Progenitor cell of endocrine pancreas (in vitro differentiated cells): ENCODE measurements at places on chromosomes 3 and 15.

GRCh38 chr15:79769069-79769481 lies 127.7 kb downstream of the MTHFS start:
- no peak for DNase-seq

DNA sequence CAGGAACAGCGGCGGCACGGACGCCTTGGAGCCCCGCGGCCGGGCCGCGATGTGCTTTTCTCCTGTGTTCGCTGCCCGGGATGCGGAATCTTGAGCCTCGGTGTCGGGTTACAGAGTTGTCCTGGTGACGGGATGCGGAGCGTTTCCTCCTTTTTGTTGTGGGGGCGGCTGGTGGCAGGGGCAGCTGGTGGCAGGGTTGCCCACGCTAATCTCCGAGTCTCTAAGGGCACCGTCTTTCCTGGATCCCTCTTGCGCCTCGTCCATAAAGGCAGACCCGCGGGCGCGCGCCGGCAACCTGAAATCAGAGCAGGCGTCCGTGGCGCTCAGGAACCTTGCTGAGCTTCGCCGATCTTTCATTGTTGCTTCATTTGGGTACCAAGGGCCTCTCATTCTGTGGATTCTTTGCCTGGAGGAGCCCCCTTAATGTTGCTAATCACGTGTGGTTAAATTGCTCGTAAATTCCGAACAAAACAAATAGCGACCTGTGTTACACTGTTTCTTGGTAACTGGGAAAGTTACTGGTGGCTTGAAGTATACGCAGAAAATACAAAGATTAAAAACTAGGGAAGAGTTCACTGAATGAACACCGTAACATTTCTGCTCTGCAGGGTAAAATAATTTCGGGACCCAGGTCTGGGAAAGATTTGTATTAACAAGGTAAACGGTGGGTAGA lies 844 bp upstream of the PFN2 start:
- DNase-seq: no peak

GRCh38 chr3:102791641-102792589 lies 357.1 kb downstream of the ZPLD1 start:
- no peak for DNase-seq

- no peak for DNase-seq
These were observed 29.8 kb upstream of the APOD start for GRCh38 chr3:195613468-195614069.

DNA sequence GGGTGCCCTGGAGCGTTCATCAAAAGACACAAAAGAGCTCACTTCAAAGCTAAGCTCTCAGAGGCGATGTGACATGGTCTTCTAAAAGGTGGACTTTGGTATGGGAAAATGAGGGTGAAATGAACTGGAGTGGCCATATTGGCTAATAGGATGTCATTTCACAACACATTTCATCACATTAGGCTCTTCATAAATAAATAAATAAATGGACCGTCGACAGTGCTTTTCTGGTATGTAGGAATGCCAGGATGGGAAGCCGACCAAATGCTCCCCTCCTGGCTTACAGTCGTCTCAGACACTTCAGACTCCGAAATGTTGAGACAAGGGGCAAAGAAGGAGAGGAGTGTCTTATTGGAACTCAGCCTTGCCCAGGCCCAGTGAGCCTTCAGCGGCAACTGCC lies 383.0 kb downstream of the NTRK3 start:
- DNase-seq: no peak

- peak; percentile 69 for DNase-seq
These were observed at the start of gene CELSR3 for GRCh38 chr3:48662753-48663488. CELSR3 (minus strand) TSS chr3:48662886; CDS start chr3:48662634, 252 bp downstream.

DNA sequence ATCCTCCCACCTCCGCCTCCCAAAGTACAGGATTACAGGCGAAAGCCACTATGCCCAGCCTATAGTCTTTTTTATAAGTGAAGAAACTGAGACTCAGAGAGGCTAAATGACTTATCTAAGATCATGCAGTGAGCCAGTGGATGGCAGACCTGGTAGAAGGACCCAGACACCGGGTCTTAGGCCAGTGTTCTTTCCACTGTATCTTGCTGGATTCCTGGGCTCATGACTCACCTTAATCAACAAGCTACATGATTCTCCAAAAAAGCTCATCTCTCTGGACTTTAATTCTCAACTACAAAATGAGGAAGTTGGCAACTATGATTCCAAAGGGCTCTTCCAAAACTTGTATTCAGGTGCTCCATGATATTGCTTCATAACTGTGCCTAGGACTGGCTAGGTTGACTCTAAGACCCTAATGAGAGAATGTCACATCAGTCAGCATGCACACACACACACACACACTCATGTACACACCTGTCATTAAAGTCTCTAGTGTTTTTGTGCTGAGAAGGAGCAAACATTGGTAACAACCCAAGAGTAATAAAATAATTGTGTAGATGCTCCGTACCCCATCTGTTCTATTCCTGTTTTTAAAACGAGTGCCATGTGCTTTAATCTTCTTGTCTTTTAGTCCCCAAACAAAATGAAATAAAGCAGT lies 89.7 kb upstream of the SLC4A7 start:
- DNase-seq: no peak

GRCh38 chr3:66478960-66479359 lies 21.9 kb downstream of the LRIG1 start:
- no peak for DNase-seq

- no peak for DNase-seq
These were observed 808 bp downstream of the BCL6 start for GRCh38 chr3:187744169-187745151.

- DNase-seq: no peak
These were observed 5.9 kb upstream of the ADGRG7 start for GRCh38 chr3:100603469-100603868.

GRCh38 chr3:141486746-141487520 lies at the start of gene RASA2:
RASA2 (plus strand) TSS chr3:141487027; CDS start chr3:141487084, 57 bp downstream.
- peak; percentile 47 for DNase-seq

- DNase-seq: no peak
These were observed 195.1 kb downstream of the SI start for GRCh38 chr3:164883171-164883570.

- no peak for DNase-seq
These were observed 6.5 kb downstream of the CHD2 start for GRCh38 chr15:92906563-92907081.

DNA sequence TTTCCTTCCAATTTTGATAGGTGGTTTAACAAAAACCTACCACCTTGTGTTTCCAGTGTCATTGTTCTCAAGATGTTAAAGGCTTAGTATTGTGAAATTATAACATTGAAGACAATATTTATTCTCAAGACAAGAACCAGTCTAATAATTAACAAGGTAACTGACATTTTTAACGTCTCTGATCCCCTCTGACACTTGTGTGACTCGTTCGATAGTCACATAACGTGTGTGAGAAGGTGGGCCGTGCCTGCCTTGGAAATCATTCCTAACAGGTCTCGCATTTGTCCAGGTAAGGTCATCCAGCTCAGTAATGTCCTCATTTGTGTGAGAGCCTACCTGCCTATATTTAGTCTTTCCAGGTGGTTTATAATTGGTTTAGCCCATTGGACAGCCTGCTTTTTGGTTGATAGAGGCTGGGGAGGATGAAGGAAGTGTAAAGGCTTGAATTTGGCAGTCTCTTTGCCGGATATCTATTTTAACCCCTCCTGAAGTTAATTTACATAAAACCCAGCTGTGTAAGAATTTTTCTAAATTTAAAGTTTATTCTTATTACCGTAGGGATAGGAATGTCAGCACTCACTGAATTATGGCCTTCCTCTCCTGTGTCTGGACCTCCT lies 94.4 kb downstream of the AKAP13 start:
- no peak for DNase-seq

GRCh38 chr3:192467230-192468140 lies 259.9 kb downstream of the FGF12 start:
- DNase-seq: peak; percentile 54

DNA sequence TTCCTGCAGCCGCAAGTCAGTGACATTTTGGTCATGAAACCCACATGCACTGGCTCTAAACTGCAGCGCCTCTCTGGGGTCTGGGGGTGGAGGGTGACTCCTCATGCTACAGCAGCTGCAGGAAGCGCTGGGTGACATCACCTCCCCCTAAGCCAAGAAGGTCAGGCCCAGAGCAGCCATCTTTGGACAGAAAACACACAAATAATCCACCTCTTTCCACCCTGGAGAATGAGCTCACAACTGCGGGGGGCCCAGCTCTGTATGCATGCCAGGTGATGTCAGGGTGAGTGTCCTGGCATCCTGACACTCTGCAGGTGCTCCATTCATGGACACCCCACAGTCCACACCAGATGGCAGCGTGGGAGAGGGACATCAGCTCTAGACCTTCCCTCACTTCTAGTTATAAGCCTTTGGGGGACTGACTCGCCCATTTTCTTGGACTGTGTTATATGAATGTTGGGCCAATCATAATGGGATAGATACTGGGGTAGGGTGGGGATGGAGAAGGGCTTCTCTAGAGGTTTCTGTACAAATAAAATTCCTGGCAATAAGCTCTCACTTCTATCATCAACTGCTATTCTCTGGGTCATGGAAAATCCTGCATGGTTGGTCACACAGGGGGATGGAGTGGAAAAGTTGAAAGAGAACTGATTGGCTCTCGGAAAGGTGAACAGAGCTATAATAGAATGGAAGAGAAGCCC lies 70.7 kb upstream of the THBS1 start:
- DNase-seq: no peak

DNA sequence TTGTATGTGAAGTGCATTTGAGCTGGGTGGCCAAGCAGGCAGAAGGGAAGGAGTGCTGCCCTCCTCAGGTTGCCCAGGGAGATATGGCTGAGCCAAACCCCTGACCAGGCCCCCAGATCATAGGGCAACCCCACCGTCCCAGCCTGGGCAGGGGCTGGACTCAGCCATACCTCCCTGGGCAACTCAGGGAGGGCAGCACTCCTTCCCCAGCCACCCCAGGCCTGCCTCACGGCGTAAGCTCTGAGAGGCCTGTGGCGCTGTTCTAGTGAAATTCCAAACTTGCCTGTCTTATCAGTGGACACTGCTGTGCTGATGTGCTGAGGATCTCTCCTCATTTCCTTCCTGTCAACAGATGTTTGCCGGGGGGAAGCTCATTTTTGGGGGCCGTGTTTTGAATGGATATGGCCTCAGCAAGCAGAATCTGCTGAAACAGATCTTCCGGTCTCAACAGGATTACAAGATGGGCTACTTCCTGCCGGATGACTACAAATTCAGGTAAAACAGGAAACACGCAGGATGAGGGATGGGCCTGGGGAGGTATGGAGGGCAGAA lies 57.6 kb upstream of the FGD5 start:
- DNase-seq: no peak

- no peak for DNase-seq
These were observed 6.3 kb downstream of the CMTM7 start for GRCh38 chr3:32397941-32398340.

DNA sequence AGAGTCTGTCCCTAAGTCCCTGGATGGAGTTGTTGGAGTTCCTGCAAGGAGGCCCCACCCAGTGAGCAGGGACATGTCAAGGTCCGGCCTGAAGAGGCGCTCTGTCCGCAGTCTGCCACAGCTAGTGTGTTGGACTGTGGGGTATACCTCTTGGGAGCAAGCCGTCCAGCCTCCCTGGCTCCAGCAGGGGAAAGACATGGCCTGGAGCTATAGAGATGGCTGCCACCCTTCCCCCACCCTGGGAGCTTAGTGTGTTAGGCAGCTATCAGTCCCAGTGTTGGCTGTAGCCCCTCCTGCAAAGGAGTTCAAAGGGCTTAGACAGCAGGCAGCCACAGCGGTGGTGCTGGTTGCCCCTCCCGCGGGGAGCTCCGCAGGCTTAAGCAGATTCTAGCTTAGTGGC lies 20.3 kb downstream of the IMPG2 start:
- DNase-seq: no peak

- no peak for DNase-seq
These were observed 5.6 kb downstream of the GMPS start for GRCh38 chr3:155876037-155876436.

- DNase-seq: no peak
These were observed 28.1 kb downstream of the NR1I2 start for GRCh38 chr3:119810018-119810435.

DNA sequence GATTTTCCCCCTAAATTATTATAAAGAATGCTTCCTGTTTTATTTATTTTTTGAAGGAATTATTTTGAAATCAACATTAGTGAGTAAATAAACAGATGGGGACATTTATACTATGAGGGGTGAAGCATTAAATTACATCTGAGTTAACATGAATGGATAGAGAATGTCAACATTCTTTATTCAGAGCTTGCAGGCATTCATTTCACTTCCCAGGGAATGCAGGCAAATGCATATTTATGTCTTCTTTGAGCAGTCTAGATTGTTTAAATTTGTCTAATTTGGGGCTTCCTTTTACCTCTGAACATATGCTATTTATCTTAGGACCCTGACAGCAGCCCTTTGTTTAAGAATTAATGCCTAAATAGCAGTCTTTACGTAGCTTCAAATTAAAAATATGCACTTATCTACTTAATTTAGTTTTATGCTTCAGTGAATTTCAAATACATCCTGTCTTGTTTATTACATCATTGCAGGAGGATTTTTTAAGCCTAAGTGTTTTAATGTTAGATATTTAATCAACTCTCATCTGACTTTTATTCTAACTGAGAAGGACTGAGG lies 630.5 kb upstream of the LMCD1 start:
- no peak for DNase-seq

DNA sequence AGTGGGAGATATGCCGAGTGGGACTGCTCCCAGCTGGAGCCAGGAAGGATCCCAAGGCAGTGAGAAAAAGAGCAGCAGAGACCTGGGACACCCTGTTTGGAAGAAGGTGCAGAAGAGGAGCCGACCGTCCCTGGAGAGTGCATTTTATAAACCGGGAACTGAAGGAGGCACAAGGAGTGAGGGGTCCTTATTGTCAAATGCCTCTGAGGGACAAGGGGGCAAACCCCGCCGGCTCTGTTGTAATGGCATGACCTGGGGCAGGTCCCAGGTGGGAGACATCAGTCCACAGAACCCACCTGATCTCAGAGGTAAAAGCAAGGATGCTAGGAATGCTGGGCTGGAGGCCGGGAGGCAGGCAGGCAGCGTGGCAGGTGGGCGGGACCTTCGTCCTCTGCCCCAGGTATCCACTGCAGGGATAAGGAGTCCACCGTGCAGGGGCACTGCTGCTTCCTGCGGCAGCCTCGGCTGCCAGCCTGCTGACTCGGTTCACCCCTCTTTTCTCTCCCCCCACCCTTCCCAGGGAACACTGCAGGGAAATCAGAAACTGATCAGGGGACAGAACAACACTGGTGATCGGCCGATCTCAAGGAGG lies 26.9 kb downstream of the ADAMTS17 start:
- no peak for DNase-seq

DNA sequence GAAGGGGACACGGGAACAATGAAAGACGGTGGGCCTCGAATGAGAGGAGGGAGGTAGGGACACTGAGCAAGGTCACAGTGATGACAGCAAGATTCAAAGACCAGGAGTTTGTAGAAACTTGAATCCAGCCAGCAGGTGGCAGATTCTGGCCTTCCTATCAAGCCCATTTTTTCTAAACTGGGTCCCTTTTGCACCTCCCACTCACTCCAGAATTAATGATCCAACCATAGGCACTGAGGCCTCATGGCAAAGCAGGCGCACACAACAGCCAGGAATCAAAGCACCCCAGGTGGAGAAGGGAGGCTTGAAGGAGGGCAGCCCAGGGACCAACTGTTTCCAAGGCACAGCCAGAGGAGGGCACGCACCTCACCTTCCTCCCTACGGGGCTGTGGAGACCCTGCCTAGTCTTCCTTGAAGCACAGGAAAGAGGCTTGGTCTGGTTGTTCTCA lies 90.2 kb downstream of the ANP32A start:
- DNase-seq: no peak
